Fibroblast of skin of left quadriceps (primary cell): ENCODE measurements at places on chromosomes 5 and 9.

DNA sequence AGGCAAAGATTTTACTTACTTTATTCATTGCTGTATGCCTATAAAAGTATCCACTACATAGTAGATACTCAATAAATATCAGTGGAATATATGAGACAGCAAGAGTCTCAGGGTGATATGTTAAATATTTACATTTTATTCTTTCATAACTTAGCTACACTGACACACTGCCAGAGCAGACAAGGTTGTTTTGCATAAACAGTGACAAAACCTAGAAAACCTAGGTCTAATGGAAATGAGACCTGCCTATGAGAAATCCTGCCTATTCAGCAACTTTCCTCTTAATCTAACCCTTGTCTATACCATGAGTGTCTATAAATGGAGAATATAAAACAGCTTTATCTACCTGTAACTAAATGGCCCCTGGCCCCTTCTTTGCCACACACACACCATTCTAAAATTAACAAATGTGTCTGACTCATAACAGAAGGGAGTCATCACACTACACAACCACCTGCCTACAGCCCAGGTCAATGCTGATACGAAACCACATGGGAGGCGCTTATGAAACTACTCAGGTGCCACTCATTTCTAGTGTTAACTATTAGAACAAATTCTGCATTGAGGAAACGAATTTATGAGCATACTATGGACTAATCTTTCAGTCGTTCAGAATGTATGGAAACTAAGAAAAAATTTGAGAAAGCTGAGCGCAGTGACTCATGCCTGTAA, 60.3 kb downstream of the UBAP2 start:
- no peak for DNase-seq

DNA sequence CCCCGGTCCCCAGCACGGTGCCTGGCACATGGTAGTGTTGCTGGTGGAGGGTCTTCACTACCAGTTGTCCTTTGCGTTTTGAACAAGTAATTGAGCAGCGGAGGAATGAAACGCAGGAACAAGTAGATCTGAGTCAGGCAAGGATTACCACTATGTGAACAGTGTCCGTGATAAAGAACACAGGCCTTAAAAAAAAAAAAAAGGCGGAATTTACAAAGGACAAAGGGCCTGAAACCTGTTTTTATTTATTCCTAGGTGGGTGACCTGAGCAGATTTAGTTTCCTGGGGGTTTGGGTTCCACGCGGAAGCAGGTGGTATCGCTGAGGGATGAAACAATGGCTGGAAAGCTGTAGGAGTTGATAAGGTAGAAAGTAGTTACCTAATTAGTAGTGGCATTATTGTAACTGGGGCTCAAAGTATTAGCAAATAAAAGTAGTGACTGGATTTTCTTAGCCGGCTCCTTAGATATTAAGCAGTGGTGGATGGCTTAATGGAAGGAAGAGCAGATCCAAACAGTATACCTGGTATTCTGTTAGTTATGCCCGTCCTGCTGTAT, 1.1 kb downstream of the RUSC2 start:
- DNase-seq, result no peak

- DNase-seq, result no peak
Observed at GRCh38 chr9:134688661-134689320, 47.2 kb downstream of the COL5A1 start.

GRCh38 chr5:3654515-3654914, 58.9 kb downstream of the IRX1 start:
- no peak for DNase-seq

GRCh38 chr9:27041746-27042145, 36.3 kb upstream of the LRRC19 start:
- DNase-seq, result no peak

GRCh38 chr5:179840766-179841165, 17.9 kb downstream of the MRNIP start:
- no peak for DNase-seq

DNA sequence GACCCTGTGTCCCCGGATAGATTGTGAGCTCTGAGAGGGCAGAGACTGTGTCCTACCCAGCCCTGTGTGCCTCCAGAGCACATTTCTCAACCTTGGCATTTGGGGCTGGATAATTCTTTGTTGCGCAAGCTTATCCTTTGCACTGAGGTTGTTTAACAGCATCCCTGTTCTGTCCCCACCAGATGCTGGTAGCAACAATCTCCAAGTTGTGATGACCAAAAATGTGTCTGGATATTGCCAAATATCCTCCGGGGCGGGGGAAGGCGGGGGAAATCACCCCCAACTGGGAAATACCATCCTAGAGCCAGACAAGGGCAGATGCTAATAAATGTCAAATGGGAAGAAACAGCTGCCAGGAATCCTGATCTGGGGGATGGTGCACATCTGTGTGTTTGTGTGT, 24.0 kb upstream of the TNIP1 start:
- DNase-seq, result peak; percentile 85

DNA sequence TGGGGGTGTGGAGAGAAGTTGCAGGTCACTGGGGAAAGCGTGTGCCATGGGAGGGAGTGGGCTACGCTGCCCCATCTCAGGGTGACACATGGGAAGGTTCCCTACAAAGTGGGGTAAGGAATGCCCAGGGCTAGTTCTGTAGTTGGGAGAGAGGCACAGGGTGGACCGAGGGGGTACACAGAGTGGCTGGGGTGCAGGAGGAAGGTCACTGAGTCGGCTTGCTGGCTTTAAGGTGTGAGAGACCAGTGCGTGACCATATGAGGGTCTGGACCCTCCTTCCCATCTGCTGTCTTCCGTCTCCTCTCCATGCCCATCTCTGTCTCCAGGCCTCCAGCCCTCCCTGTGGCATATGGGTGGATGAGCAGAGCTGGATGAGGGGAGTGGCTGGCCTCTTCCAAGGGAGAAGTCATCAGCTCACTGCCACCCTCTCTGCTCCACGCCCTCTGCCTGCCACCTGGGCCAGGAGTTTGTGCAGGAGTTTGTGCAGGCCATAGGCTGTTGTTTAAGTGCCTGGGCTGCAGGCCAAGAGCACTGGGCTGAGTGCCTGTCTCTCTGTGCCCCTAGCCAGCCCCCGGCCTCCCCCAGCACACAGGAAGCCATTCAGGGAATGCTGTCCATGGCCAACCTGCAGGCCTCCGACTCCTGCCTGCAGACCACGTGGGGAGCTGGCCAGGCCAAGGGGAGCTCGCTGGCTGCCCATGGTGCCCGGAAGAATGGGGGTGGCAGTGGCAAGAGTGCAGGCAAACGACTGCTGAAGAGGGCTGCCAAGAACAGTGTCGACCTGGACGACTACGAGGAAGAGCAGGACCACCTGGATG, 96.8 kb downstream of the PHF2 start:
- DNase-seq, result no peak

DNA sequence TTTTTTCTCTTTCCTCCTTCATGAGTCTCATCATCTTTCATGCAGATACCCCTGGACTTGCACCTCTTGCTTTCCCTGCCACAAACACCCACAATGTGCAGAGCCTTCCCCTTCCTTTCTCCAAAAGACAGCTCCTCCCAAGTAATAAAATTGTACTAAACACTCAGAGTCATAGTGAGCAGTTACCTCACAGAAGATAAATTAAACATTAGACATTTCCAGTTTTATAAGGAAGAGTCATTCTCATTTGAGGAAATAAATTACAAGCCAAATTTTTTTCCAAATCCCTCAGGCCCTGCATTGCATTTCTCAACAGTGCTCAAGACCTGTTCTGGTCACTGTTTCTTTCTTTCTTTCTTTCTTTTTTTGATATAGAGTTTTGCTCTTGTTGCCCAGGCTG, 131.5 kb downstream of the ATPSCKMT start:
- no peak for DNase-seq

DNA sequence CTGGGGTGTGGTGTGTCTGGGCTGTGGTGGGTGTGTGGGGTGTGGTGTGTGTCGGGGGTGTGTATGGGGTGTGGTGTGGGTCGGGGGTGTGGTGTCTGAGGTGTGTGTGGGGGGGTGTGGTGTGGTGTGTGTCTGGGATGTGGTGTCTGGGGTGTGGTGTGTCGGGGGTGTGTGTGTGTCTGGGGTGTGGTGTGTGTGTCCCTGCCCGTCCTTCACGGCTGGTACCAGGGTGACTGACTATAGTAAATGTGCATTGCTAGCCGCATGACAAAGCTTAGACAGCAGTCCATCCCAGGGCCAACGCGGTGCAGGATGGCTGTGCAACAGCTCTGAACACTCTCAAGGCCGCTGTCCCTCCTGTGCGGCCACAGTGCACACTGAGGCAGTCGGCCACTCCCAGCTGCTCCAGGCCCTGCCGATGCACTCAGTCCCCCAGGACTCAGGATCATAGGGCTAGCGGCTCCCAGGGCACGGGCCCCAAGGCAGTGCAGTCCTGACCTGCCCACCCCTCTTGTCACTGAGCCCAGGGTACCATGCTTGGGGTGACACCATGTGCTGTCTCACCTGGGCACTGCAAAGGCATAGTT, 54.0 kb downstream of the SECISBP2 start:
- DNase-seq, result no peak

DNA sequence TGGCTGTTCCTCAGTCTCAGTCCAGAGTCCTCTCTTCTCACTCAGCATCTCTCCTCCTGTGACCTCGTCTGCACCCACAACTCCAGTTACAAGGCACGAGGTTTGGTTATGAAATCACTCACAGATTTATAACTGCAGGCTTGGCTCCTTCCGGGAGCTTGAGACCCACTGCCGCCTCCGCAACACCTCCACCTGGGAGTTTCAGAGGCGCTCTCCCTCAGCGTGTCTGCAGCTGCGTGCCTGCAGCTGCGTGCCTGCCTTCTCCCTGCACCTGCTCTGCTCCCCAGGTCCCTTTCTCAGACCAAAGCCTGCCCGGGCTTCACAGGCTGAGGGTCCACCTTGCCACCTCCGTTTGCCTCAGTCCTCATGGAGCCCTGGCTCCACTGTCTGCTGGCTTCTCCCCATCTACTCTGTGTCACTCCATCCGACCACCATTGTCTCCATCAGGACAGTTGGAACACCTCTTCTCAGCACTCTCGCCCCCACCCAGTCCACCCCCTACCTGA, 51.5 kb downstream of the HRH2 start:
- no peak for DNase-seq

DNA sequence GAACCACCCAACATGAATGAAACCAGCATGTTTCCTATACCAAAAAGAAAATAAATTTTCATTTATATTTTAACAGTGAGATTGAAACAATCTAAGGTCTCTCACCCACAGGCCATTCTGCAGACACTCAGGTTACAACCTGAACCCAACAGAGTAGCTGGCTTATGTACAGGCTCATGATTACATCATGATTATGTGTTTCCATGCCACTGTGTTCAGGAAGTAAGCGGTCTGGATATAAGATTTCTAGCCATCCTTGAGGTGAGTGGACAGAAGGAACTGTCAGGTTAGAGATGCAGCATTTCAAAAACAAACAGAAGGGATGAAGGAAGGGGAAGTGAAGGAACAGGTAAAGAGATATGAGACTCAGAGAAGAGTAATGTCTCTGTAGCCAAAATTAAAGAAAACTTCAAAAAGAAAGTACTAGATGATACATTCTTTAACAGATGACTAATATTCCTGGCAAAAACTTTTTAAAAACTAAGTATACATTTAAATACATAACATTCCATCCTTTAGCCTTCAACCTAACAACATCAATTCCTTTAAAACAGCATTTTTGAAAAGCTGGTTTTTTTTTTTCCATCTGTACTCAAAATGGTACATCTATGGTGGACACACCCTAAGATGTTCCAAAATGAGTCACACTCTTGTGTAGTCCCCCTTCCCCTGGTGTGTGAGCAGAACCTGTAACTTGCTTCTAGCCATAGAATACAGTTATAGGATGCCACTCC, 119.8 kb downstream of the LPAR1 start:
- DNase-seq, result peak; percentile 61

DNA sequence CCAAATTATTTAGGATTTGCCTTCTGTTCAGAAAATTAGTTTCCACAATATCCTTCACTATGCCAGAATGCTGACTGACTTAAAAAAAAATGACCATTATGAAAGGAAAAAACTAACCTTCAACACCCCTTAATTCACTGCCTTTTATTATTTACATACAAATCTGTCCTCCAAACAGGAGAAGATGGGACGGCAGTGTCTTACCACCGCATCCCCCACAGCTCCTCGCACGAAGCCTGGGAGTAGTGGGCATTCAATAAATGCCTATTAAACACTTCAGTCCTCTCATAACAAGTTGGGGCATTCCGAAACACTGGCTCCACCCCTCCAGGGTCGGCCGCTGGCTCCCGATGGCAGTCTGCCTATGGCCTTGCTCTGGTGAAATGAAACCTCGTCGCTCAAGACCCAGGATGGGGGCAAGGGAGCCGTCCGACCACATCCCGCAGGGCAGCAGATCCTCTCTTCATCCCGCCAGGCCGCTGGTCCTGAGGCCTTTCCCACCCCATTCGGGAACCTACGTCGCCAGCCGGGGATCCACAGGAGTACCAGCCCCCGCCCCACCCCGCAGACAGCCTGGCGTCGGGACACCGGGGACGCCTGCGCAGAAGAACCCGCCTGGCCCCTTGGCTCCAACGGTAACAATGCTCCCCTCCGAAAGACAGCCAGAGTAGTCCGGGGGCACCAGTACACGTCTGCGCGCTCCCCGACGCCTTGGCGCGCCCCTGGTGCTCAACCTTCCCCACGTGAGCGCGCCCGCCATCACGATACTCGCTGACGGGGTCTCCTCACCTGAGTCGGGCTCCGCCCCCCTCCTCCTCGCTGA, 613 bp downstream of the ZBTB5 start:
- DNase-seq, result peak; percentile 35

GRCh38 chr9:127066060-127066850, 56.2 kb downstream of the ANGPTL2 start:
- no peak for DNase-seq

DNA sequence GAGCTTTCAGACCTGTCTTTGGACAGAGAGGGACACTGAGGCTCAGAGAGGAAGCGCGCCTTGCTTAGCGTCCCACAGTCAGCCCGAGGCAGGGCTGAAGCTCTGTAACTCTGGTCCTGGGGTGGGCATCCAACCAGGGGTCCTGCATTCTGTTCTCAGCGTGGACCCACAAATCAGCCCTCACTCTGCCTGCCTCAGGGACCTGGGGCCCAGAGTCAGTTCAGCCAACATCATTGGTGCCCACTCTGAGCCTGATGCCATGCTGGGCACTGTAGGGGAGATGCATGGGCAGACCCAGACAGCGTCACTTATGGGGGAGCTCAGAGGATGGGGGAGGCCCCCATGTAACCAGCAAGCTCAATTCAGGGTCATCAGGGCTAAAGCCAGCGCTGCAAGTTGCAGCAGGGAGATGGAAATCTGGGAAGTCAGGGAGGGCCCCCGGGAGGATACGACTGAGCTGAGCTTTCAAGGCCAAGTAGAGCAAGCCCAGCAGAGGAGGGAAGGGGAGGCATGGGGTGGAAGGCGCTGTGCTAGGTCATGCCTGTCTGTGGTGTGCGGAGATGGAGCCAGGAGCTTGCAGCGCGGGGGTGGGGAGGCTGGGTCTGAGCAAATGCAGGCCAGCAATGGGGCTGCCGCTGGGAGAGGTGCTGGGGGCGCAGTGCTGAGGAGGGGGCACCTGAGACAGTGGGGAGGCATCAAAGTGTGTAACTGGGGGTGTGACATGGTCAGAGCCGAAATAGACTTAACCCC, 21.1 kb downstream of the CORO2A start:
- DNase-seq, result no peak

- no peak for DNase-seq
Observed at GRCh38 chr5:59058969-59059687, 476.3 kb downstream of the RAB3C start.

GRCh38 chr5:168724227-168724626, 145.1 kb upstream of the PANK3 start:
- DNase-seq, result no peak
